ENCODE measurements at places on chromosomes 7 and 10.

GRCh38 chr10:63069318-63069717, 63.8 kb upstream of the NRBF2 start:
- no peak for DNase-seq

- DNase-seq: no peak
Observed at GRCh38 chr7:21568762-21569161, 25.9 kb downstream of the DNAH11 start.

GRCh38 chr10:21520949-21521348, 4.5 kb downstream of the SKIDA1 start:
- DNase-seq: no peak

- DNase-seq: no peak
Observed at GRCh38 chr7:16918288-16918895, 36.6 kb upstream of the AGR3 start.

DNA sequence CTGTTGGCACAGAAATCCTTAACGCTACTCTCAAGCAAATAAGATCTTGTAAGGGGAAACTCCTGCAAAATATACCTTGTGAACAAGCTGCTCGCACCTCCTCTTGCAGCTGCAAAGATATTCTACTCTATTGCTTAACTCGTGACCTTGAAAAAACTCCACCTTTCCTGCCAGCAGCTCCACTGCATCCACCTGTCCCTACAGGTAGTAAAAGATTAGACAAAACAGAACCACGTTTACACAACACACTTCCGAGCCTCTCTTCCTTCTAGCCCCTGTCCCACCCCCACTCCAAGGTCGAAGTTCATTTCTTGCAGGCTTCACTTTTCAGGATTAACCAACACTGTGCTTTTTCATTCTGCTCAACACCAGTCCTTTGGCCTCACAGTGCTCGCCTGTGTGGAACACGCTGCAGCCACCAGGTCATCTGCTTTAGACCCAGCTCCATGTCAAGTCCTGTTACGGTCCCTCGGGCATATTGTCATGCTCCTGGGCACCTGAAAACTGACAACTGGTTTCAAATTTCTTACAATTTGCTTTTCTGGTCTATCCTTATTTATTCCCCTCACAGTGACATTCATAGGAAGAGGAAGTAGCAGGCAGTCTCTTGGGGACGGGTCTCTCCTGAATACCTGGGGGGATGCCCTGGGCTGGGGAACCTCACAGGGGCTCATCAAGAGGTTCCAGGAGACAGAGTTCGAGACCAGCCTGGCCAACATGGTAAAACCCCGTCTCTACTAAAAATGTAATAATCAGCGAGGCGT, 165.8 kb upstream of the KLF14 start:
- no peak for DNase-seq

DNA sequence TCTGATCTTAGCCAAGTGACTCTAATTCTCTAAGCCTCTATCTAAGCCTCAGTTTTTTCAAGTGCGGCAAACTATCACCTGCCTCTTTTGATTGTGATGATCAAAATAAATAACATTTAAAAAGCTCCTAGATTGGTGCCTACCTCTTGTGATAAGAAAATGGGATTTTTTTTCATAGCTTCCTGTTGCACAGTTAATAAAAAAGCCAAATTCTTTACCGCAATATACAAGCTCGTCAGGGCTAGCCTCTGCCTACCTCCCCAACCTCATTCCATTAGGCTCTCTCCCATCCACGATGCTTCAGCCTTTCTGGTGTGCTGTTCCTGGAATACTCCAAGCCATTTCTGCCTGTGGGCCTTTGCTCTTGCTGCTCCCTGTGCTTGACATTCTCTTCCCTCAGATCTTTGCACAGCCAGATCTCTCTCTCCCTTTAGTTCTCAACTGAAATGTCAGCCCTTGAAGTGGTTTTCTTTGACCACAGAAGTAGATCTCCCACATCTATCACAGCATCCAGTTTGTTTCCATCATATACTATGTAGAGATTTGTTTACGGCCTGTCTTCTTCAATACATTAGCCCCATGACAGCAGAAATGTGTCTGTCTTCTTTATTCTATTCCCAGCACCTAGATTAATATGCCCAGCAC, 48.8 kb downstream of the SFR1 start:
- no peak for DNase-seq
